ENCODE measurements at places on chromosomes 12 and 14.

DNA sequence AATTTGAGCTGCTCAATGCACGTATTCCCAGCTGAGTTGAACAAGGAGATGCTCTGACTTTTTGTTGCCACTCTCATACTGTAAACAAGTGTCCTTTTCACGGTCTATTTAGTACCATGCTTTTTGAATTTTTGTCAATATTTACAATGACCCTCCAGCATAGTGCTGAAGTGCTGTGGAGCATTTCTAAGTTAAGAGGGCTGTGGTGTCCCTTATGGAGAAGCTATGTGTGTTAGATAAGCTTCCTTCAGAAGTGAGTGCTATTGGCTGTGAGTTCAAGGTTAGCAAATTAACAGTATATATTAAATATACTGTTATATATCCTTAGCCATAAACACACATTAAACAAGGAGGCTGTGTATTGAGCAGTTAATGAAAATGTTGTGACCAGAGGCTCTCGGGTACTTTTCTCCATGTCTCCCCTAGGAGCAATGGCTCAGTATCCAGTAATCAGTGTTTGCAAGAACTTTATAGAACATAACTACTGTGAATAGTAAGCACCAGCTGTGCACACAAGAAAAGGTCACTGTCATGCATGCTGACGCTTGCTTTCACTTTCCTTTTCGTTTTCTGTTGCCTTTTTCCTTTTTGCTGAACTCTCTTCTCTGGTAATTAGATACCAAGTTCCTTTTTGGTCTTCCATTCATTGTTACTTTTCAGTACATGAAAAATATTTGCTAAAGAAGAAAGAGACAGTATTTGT is 187.2 kb upstream of the NEDD1 start:
- DNase-seq, result peak; percentile 54

DNA sequence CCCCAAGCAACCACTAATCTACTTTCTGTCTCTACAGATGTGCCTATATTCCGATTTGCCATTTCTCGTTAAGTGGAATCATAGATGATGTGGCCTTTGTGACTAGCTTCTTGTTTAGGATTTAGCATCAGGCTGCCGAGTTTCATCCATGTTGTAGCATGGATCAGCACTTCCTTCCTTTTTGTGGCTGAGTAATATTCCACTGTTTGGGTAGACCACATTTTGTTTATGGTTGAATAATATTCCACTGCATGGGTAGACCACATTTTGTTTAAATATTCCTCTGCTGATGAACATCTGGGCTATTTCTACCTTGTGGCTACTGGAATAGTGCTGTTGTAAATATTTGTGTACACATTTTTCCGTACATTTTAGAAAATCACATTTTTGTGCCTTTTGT is 36.4 kb downstream of the SPRING1 start:
- no peak for DNase-seq

DNA sequence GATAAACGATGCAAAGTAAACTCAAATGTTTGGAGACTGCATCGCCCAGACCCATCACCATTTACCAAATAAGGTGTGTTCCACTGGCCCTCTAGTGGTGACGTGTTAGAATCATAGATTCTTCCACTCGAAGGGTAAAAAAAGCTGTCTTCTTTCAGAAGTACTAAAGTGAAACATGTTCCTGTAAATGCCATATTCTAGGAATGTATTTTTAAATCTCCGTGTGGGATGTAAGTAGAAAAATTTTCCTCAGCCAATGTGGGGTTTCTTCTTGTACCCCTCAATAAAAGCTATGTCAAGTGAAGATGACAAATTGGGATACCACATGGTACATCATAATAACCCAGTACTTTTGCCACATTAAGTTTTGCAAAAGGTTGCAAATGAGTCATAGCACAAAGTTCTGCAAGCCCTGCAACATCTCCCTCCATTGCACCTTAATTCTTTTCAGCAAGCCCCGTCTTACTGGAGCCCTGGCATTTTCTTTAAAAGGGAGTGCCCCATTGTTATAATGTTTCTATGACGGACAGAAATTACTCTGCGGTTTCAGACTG is 100.8 kb downstream of the CCER1 start:
- DNase-seq, result peak; percentile 33

DNA sequence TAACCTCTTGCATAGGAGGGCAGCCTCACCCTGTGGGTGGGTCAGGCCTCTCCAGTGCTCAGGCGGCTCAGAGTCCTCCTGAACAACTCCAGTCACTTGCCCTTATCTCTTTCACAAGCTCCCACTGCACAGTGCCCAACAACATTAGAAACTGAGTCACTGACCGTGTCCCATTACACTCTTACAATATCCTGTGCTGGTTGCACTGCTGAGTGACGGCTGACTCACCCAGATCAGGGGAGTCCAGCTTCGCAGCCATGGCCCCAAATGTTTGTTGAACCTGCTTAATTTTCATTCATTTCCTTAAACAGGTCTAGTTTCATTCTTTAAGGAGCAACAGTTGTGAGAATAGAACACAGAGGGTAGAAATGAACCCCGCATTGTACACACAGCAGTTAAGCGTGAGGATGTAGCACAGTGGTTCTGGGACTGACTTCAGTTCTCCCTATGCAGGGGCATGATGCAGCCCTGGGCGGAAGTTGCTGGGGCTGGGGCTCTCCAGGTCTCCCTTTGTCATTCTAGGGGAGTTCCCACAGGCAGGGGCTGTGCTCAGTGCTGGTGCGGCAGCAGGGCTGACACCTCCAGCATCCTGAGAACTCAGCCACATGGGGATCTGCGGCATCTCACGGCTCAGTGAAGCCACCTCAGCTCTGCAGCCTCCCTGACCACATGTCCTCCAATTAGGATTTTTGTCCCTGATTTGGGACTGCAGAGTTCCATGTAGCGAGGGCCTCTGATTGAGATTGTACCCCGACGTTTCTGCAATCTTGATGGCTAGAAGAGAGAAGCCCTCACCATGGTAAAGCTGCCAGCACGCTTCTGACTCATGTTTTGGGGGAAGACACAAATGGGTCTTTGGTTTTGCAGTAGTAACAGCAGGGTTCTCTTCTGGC is 16.1 kb downstream of the GPR68 start:
- DNase-seq, result peak; percentile 89

- DNase-seq, result no peak
Measured at GRCh38 chr14:36649872-36650650, 11.6 kb upstream of the PAX9 start.

- DNase-seq, result peak; percentile 54
Measured at GRCh38 chr14:73245480-73246325, 8.4 kb downstream of the PAPLN start.

DNA sequence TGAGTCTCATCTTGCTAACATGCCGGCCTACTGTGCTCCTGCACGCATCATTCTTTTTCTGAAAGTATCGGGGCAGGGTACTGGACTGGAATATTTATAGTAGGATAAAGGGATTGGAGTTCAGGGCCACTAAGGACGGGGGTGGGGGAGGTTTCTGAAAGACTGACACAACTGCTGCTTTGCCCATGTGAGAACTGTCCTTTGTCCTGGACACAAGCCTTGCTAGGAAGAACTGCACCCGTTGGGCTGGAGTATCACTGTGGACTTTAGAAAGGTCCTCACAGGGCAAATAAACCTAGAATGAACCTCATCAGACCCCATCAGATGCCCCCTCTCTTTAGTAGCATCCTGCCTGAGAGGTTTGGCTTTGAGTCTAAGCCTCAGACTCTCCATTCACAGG is 87.6 kb downstream of the PRMT8 start:
- no peak for DNase-seq

- no peak for DNase-seq
Measured at GRCh38 chr12:130846369-130846768, 7.3 kb upstream of the STX2 start.

- DNase-seq, result no peak
Measured at GRCh38 chr14:62103464-62103863, 341.2 kb downstream of the SNAPC1 start.

- DNase-seq, result no peak
Measured at GRCh38 chr12:8828257-8829124, 6.1 kb downstream of the A2ML1 start.

DNA sequence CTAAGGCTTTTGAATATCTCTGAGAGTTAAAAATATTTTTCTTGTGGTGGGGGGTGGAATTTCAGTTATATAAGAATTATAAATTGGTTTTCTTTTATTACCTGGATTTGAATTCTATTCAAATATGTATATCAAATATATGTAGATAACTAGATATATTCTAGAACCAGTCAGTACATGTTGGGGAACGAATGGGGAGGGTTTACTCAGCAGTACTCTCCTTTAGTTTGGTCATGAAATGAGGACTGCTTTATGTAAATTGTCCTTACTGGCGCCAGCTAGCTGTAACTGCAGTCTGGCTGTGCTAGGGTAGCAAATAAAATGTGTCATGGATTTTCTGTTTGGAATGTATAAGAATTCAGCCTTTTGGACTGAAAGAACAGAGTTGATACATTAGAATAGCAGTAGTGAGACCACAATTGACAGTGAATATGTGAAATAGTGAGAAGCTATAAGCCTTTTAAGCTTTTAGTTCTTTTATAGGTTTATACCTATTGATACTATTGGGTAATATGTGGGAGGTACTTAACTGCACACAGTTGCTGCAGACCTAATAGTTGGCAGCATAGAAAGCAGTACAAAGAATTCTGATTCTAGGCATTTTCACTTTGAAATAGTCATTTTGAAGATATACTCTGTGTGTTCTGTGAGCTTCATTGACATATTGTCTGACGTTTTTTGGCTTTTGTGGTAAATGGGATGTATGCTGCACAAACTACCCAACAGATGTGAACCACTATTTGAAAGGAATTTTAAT is 29.0 kb downstream of the ATF7IP start:
- peak; percentile 65 for DNase-seq

DNA sequence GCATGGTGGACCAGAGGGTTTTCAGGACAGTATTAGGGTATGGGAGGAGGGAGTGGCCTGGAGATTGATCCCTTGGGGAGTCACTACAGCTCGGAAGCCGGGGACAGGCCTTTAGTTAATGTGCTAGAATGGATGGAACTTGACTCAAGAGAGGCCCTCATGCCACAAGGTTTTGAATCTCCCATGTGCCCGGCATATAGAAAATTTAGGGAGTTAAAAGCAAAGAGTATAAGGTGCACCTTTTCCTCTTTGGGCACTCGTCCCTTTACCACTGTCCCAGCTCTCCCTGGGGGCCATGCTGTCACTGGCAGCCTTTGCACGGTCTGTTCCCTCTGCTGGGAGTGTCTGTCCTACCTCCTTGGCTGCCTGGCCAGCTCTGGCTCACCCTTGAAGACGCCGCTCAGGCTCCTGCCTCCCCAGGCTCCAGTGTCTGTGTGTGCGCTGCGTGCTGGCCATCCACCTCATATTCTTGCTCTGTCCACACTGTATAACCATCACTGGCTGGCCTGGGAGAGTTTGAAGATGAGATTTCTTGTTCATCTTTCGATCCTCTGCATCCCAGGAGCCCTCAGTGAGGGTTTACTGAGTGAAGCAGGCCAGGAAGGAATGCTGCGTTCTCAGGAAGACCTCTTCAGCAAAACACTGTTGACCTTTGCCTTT is 161.3 kb downstream of the ZFP36L1 start:
- no peak for DNase-seq

DNA sequence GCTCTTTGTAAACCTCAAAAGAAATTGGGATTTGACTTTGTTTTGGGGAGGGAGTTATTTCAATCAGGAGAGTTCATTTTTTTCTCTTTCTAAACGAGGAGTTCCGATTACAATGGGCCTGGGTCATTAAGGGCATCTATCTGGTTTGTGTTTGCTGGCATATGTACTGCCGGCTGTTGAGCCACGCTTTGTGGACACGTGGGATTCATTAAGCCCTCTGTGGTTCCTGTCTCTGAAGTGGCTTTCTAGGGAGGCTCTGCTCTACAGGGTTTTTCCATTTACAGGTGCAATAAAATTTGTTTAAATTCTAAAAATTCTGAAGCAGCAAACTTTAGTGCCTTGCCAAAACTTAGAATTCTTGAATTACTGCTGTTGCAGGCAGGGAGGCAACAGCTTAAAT is 57.9 kb downstream of the GNS start:
- peak; percentile 33 for DNase-seq

GRCh38 chr14:60686865-60687264 is 37.3 kb downstream of the SIX4 start:
- no peak for DNase-seq

DNA sequence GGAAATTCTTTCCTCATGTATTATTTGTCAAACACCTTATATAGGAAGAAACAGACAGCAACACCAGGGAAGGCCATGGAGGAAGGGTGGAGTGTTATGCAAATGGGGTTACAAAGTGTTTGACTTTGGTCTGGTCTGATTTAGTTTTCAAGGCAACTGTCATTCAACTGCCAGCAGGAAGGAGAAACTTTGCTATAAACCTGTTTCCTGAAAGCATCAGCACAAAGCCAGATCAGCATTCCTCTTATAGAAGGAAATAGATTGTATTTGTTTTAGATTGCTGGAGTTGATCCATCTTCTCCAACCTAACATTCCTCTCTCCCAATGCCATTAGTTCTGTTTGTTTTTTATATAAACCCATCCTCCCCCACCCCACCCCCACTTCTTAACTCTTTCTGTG is 65.7 kb downstream of the STAB2 start:
- peak; percentile 49 for DNase-seq

GRCh38 chr12:78208092-78208491 is 377.4 kb downstream of the NAV3 start:
- no peak for DNase-seq

- no peak for DNase-seq
Measured at GRCh38 chr12:12095021-12095420, 24.3 kb downstream of the BCL2L14 start.

DNA sequence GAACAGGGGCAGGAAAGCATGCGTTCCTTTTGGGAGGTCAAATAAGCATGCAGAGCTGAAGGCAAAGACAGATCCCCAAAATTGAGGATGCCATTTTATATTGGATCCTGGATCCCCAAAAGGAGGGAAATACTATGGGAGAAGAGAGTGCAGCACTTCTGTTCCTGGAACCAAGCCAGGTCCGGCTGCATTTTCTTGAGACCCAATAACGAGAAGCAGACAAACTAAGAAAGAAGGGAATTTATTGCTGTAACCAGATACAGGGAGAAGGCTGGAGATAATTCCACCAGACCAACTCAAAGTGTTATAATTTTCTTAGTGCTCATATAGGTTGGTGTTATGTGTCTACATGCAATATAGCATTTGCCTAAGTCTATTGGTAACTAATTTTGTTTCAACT is 60.8 kb downstream of the PDE6H start:
- DNase-seq, result no peak

- DNase-seq, result no peak
Measured at GRCh38 chr14:81831128-81831820, 297.6 kb upstream of the SEL1L start.

DNA sequence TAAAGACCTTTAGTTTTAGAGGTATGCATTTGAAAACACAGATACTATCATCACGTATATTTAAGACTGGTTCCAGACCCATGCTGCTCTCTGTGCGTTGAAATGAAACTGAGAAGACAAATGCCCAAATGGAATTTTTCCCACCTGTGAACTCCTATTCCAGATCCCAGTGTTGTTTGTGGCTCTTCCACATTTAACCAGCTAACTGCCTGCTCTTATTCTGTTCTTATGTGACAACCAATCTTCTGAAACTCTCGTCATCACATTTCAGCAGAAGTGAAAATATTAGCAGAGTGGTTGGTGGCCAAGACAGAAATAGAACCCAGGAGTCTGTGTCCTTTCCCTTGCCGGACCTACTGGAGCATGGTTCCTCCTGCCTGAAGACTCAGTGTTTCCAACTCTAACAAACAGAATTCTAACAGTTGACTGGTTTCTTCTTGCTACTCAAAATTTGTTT is 460.2 kb downstream of the RAD51B start:
- DNase-seq, result no peak

Measured in dermis microvascular lymphatic vessel endothelial cell (primary cell).